ENCODE measurements at places on chromosomes 3 and 15.

DNA sequence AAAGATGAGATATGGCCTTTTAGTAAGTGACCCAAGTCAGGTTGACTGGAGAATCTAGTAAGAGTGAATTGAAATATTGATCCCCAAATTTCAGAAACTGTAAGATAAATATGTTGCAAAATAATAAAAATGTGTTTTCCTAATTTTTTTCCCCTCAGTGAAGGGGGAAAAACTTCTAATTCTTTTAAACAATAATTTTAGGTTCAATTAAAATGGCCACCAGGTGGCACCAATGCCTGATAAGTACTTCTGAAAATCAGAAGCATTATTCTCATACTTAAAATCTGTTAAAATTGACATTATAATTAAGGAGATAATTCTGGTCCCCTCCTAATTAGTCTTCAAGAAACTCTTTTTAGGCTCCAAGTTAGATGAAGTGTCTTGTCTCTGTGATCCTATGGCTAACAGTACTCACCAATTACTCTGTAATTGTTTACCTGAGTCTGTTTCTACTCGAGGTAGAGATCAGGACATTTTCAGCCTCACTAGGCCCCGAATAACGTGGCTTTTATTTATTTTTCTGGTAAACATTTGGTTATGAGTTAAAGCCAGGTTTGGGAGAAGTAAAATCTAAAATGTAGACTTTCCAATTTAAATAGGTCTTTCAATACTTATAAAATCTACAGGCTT, 52.6 kb downstream of the NMD3 start:
- DNase-seq = no peak

DNA sequence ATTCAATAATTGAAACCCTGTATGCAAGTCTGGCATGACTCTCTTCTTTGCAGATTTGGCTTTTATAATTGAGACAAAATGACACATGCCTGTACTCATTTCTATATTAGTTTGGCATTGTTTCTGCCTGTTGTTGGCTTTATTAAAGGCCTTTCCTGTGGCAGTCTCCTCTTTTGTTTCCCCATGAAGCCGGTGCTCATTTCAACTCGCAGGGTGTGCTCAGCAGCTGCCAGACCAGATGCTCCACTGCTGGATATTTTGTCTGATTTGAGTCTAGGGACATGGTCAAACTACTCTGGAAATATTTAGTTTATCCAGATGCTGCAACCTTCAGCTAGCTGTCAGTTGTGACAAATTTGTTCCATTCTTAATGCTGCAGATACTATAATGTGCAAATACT, 445.3 kb downstream of the NAALADL2 start:
- no peak for DNase-seq

- DNase-seq = no peak
These were observed 91.9 kb downstream of the EPHB1 start for GRCh38 chr3:134886991-134887390.

DNA sequence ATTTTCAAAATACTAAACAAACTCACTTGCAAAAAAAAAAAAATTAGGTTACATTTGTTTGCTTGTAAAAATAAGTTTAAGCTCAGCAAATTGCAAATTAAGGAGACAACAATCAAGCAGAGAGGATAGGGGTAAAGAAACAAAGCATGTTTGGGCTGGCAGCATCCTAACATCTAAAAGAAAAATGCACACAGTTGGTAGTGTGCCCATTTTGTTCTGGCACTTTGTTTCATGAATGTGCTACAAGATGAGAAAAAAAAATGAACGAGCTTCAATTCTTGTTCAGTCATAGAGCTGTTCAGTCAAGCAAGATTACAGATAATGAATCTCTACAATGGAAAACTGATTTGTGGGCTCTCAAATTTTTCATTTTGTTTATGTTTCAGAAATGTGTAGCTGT, 17.7 kb upstream of the ZBBX start:
- DNase-seq = no peak

All from stimulated activated CD4-positive, alpha-beta T cell treated with anti-CD3 and anti-CD28 coated beads, TNF-alpha, amount 100 ng/mL, for 1 hour (primary cell).